Natural killer cell treated with Interleukin-12 subunit alpha and Interleukin-12 subunit beta and Interleukin-15 and Interleukin-18, amount 100 ng/mL, for 72 hours (primary cell): ENCODE measurements at places on chromosomes 7 and 10. TPM values are rescaled to one million over a fixed set of nuclear protein-coding genes. Genes with fewer than 3 reads are reported as not detected.

GRCh38 chr10:22599048-22599561 lies 115.3 kb downstream of the PIP4K2A start:
- DNase-seq: no peak

- no peak for DNase-seq
These were observed 30.3 kb upstream of the GPAM start for GRCh38 chr10:112213836-112214235.

DNA sequence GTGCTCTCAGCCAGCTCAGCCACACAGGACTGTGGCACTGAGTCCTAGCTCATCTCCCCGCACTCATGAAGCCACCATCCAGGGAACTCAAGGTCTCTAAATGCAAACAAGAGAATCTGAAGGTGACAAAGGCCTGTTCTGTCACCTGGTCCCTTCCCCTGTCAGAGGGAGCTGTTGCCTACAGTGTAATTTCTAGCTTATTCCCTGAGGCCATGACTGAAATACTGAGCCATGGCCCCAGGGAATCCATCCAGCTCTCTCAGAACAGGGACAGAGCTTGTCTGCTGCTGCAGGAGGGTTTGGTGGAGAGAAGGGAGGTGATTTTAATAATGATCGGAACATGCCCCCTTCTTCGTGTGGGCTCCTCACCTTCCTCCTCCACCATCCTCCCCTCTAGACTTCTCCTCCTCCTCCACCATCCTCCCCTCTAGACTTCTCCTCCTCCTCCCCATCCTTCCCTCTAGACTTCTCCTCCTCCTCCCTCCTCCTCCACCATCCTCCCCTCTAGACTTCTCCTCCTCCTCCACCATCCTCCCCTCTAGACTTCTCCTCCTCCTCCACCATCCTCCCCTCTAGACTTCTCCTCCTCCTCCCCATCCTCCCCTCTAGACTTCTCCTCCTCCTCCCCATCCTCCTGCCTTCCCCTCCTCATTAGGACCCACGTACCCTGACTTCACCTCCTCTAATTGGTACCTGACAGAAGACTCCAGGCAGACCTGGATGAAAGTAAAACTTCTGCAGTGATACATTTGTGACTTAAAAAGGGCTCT lies 338.0 kb upstream of the MKI67 start:
- peak; percentile 72 for DNase-seq

- DNase-seq: no peak
These were observed 277.0 kb downstream of the EXOC4 start for GRCh38 chr7:133529861-133530260.

GRCh38 chr10:33498391-33498891 lies 164.0 kb upstream of the NRP1 start:
- DNase-seq: no peak

GRCh38 chr7:94060752-94061151 lies 56.6 kb upstream of the BET1 start:
- no peak for DNase-seq

The ZNF804B gene
- not detected for total RNA-seq

DNA sequence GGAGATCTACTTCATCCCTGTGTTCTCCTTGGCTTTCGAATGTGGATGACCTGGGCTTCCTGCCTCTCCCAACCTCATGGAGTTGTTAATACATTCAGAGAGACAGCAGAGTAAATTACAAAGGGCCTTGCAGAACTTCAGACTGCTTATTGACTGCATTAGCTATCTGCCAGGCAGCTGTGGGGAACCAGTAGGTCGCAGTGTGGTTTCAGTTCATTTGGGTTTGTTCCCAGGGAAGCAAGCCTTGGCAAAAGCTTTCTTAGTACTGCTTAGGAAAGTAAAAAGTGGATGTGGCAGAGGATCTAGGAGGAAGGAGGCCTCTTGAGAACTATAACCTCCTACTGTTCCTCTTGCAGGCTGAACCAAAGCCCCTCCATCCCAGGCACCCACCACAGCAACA lies 9.2 kb downstream of the NPFFR1 start:
- no peak for DNase-seq

- no peak for DNase-seq
These were observed 203.3 kb downstream of the BUB3 start for GRCh38 chr10:123357421-123357930.

DNA sequence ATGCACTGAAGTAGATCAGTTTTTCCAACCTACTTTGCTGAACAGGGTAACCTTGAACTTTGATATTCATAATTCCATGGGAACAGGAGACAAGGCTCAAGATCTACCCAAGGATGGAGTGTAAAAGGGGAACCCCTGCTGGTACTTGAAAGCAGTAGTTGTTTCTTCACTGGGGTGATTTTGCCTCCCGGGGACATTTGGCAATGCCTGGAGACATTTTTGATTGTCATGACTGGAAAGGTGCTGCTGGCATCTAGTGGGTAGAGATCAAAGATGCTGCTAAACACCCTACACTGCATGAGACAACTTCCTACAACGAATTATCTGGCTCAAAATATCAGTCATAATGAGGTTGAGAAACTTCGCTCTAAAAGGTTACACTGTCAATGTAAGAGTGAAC lies 214.8 kb upstream of the CTBP2 start:
- DNase-seq: no peak

DNA sequence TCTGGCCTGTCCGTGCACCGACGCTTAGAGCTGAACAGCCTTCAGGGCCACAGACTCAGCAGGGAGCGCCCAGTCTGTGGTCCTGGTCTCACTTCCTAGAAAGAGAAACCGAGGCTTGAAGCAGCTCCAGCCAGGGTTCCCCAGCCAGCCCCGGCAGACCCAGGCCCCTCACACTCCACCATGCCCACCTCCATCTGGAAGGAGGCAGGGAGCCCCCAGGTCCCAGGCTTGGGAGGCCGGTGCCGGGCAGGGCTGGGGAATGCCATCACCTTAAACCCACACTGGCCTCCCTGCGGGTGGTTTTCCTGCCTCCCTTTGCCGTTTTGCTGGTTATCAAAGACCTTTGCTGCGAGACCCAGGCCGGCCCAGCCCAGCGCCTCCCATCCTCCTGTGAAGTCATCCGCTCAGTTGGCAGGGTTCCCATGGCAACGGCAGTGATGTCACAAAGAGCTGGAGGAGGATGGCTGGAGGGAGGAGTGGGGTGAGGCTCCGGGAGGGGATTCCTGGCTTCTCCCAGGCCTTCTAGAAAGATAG lies 24.0 kb downstream of the ELFN1 start:
- DNase-seq: no peak

GRCh38 chr10:50993771-50994251 lies 80.5 kb upstream of the PRKG1 start:
- no peak for DNase-seq

DNA sequence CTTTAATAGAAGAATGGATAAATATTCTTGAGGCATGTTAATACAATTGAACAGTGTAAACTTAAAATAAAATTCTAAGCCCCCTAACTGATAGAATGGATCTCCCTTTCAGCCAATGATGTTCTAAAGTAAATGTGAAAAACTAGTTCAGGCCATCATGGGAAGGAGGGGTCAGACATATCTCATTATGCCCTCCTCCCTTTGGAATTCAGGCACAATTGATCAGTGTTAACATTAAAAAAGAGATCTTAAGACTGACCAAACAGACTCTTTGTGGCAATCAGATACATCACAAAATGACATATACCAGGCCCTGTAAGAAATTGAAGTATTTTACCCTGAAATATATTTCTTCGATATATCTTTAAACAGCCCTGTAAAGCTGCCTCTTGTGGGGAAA lies 683.0 kb upstream of the LRRTM3 start:
- DNase-seq: no peak

The TAS2R41 gene
- not detected for total RNA-seq
